ENCODE measurements at places on chromosomes 16 and 17.
A peak's percentile ranks its signal among the peaks of the same experiment; 100 is the strongest.

- DNase-seq = no peak
- peaks cover 8% of the 10 kb centered on the region for H3K36me3 ChIP-seq
- peak overlapping the region; percentile 88 for H3K27ac ChIP-seq
- H3K4me1 ChIP-seq = no peaks in the 10 kb centered on the region
- no peaks in the 10 kb centered on the region for H3K27me3 ChIP-seq
Observed at GRCh38 chr17:11996722-11997146, 541 bp downstream of the ZNF18 start.

GRCh38 chr16:27486344-27486743, 63.4 kb downstream of the GTF3C1 start:
- DNase-seq = no peak
- peaks cover 91% of the 10 kb centered on the region for H3K36me3 ChIP-seq

DNA sequence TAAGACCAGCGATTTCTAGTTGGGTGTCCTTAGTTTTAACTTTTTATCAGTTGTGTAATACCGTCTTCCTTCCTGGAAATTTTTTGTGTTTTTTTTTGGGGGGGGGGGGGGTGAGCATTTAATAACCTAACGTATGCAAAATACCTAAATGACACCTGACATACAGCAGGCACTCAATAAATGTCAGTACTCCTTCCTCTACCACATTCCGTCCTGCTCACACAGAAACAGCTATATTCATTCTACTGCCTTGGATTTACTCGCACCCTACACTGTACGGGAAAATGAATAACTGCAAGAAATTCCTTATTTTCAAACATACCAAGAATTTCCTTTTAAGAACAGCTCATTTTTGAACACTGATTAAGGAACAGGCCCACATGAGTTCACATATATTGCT, 5.3 kb downstream of the XYLT1 start:
- H3K36me3 ChIP-seq = no peaks in the 10 kb centered on the region
- H3K27ac ChIP-seq = no peak overlapping the region
- no peak for DNase-seq
- no peak overlapping the region for H3K4me3 ChIP-seq

- no peak for DNase-seq
- H3K4me1 ChIP-seq = no peaks in the 10 kb centered on the region
- H3K27me3 ChIP-seq = no peaks in the 10 kb centered on the region
- H3K36me3 ChIP-seq = no peaks in the 10 kb centered on the region
- H3K27ac ChIP-seq = no peak overlapping the region
Observed at GRCh38 chr16:73106329-73107034, 58.6 kb upstream of the ZFHX3 start.

DNA sequence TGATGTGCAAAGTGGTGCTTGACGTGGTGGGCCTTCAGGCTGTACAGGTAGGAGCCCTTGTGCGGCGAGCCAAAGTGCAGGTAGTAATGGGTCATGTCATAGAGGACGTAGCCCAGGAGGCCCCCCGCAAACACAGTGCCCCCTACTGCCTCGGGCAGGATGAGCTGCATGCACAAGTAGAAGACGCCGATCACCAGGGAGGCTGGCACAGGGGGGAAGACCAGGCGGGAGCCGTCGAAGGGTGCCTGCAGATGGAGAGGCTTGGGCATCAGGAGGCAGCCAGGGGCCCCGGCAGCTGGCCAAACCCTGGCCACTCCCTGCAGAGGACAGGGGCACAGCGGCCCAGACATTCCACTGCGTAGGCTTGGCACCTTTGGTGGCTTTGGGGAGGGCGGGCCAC, 15.7 kb upstream of the MLKL start:
- no peaks in the 10 kb centered on the region for H3K4me1 ChIP-seq
- no peaks in the 10 kb centered on the region for H3K36me3 ChIP-seq
- H3K27me3 ChIP-seq = no peaks in the 10 kb centered on the region
- DNase-seq = no peak
- H3K27ac ChIP-seq = no peak overlapping the region
- H3K4me3 ChIP-seq = no peak overlapping the region

- no peaks in the 10 kb centered on the region for H3K4me1 ChIP-seq
- peaks cover 37% of the 10 kb centered on the region for H3K36me3 ChIP-seq
- H3K27me3 ChIP-seq = no peaks in the 10 kb centered on the region
- DNase-seq = no peak
Observed at GRCh38 chr16:2275476-2276367, 7.8 kb upstream of the RNPS1 start.

DNA sequence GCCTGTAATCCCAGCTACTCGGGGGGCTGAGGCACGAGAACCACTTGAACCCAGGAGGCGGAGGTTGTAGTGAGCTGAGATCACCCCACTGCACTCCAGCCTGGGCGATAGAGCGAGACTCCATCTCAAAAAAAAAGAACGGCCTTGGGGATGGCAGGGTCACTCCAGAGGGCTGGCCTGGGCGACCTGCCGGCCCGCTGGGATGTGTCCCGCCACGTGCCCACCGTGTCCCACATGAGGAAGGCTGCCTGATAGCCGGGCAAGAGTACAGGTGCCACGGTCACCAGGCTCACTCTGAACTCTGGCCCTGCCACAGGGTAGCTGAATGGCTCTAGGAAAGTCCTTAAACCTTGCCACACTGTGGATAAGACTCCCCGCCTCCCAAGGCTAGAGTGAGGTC, 67.5 kb downstream of the COG7 start:
- H3K27me3 ChIP-seq = no peaks in the 10 kb centered on the region
- H3K36me3 ChIP-seq = peaks cover 7% of the 10 kb centered on the region
- no peak overlapping the region for H3K27ac ChIP-seq
- no peaks in the 10 kb centered on the region for H3K4me1 ChIP-seq
- DNase-seq = no peak

DNA sequence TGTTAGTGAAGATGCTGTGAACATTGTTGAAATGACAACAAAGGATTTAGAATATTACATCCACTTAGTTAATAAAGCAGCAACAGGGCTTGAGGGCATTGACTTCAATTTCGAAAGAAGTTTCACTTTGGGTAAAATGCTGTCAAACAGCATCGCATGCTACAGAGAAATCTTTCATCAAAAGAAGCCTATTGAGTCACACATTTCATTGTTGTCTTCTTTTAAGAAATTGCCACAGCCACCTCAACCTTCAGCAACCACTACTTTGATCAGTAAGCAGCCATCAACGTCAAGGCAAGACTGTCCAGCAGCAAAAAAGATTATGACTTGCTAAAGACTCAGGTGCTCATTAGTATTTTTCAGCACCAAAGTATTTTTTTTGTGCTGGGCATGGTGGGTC, 13.2 kb upstream of the MAP2K6 start:
- no peak overlapping the region for H3K4me3 ChIP-seq
- DNase-seq = no peak
- no peaks in the 10 kb centered on the region for H3K36me3 ChIP-seq
- no peaks in the 10 kb centered on the region for H3K27me3 ChIP-seq
- H3K4me1 ChIP-seq = no peaks in the 10 kb centered on the region

GRCh38 chr16:14302399-14303181, 231.5 kb downstream of the MRTFB start:
- peak overlapping the region; percentile 81 for H3K27ac ChIP-seq
- DNase-seq = no peak
- peak overlapping the region; percentile 97 for H3K4me3 ChIP-seq

- no peak for DNase-seq
- no peaks in the 10 kb centered on the region for H3K36me3 ChIP-seq
- no peak overlapping the region for H3K27ac ChIP-seq
- no peaks in the 10 kb centered on the region for H3K4me1 ChIP-seq
- no peaks in the 10 kb centered on the region for H3K27me3 ChIP-seq
Observed at GRCh38 chr17:79461041-79461440, 149.8 kb downstream of the RBFOX3 start.

- peaks cover 9% of the 10 kb centered on the region for H3K36me3 ChIP-seq
- H3K27ac ChIP-seq = no peak overlapping the region
- no peak overlapping the region for H3K4me3 ChIP-seq
Observed at GRCh38 chr17:60231234-60231633, 81.5 kb downstream of the CA4 start.

- H3K36me3 ChIP-seq = no peaks in the 10 kb centered on the region
- peak overlapping the region; percentile 73 for H3K4me3 ChIP-seq
- no peaks in the 10 kb centered on the region for H3K27me3 ChIP-seq
- peak; percentile 76 for DNase-seq
Observed at GRCh38 chr17:60601447-60602384, 1.7 kb downstream of the PPM1D start.

GRCh38 chr16:12340151-12340733, 363.7 kb downstream of the SNX29 start:
- H3K27me3 ChIP-seq = no peaks in the 10 kb centered on the region
- peaks cover 5% of the 10 kb centered on the region for H3K4me1 ChIP-seq
- DNase-seq = no peak
- H3K4me3 ChIP-seq = no peak overlapping the region
- no peaks in the 10 kb centered on the region for H3K36me3 ChIP-seq

DNA sequence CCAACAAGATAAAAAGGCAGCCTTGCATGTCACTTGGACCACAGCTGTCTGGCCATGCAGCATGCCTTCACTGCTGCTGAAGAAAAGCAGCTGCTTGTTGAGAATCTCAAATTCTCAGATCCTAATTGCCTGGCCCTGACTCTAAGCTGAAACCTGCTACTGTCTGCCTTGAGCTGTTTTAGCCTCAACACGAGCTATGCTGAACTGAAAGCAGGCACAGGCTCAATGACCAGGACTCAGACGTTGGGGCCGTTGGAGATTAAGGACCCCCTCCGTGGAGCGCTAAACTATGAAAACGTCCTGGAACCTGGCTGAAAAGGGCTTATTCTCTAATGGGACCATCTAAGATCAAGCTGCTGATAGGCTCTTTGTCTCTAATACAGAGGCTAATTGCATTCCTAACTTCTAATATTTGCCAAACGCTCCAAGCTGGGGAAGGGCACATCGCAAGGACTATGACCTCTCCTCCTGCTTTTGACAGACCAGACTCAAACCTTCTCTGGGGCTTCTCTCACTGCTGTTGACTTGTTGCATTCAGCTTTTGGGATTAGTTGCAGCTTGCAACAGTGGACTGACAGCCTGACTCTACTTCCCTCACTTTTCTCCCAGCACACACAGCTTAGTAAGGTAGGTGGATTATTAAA, 4.6 kb upstream of the PLK1 start:
- peaks cover 41% of the 10 kb centered on the region for H3K36me3 ChIP-seq
- H3K27ac ChIP-seq = no peak overlapping the region
- DNase-seq = no peak

- no peak overlapping the region for H3K27ac ChIP-seq
- no peak overlapping the region for H3K4me3 ChIP-seq
- DNase-seq = no peak
- no peaks in the 10 kb centered on the region for H3K27me3 ChIP-seq
- H3K36me3 ChIP-seq = no peaks in the 10 kb centered on the region
- no peaks in the 10 kb centered on the region for H3K4me1 ChIP-seq
Observed at GRCh38 chr17:5980941-5981340, 89.2 kb upstream of the WSCD1 start.

DNA sequence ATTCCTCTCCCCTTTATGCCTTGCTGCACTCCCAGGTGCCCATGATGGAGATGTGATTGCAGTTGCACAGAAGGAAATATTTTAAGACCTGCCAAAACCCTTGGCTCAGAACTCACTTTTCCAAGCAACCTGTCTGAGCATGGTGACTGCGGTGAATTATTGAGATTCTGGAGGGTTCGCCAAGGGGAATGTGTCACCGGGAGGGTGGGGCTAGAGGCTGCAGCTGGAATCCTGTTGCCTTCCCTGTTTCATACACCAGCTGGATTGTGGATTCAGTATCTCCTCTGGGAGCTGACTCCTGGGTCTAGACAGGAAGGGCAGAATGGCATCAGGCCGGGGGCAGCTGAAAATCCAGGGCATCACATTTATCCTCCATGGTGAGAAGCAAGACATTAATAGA, 527.2 kb downstream of the TMEM114 start:
- no peak for DNase-seq
- H3K4me3 ChIP-seq = no peak overlapping the region
- no peak overlapping the region for H3K27ac ChIP-seq
- no peaks in the 10 kb centered on the region for H3K36me3 ChIP-seq
- H3K4me1 ChIP-seq = no peaks in the 10 kb centered on the region
- no peaks in the 10 kb centered on the region for H3K27me3 ChIP-seq

DNA sequence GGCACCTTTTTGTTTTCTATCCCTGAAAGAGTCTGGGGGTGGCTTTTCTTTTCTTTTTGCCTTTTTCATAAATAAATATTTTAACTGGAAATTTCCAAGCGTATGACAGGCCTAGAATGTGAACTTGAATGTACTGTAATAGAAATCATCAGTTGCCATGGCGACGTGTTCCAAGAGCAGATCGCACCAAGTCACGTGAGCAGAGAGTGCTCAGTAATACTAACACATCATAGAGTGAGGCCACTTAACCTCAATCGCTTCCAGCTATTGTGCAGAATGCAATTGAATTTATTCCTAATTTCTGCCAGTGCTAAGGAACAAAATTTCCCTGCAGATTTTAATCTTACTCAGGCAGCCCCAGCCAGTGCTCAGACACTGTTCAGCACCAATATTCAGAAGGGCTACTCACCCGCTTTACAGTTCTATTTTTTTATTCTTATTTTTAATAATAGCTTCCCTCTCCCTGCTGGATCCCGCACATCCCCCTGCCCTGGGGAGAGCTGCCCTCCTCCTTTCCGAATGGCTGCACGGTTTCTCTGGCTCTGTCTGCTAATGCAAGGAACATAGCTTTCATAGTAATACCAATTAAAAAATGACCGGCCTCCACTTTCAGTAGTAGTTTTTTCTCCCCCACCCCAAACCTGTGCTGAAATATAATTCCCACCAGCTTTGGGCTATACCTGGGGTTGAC, 26.2 kb upstream of the PMFBP1 start:
- no peaks in the 10 kb centered on the region for H3K27me3 ChIP-seq
- H3K27ac ChIP-seq = no peak overlapping the region
- no peaks in the 10 kb centered on the region for H3K4me1 ChIP-seq
- H3K36me3 ChIP-seq = no peaks in the 10 kb centered on the region

DNA sequence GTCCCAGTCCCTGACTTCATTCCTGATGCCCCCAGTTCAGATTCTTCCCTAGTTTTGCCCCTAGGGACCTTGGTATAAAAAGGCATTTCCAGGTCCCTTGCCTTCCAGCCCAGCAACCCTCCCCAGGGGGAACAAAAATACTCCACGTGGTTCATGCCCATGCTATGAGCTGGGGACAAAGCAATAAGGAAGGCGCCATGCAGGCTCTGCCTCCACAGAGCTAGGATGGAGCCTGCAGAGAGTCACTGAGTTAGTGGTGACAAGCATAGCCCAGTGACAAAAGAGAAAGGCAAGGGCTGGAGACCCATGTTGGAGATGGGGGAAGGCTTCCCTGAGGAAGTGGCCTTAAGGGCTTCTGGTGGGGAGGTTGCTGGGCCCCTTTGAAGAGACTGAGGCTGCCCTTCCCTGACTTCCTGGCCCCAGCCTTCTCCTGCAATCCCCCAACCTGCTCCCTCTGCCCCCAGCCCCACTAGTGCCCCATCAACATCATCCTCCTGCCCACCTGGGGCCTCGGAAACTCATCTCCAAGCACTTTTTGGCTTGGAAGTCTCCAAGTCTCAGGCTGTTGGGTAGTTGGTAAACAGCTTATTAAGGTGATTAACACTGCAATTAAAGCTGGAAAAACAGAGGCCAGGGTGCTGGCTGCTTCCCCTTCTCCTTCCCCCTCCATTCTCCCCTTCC, 9.6 kb downstream of the DLX3 start:
- DNase-seq = no peak
- H3K27ac ChIP-seq = no peak overlapping the region
- no peak overlapping the region for H3K4me3 ChIP-seq
- peaks cover 4% of the 10 kb centered on the region for H3K4me1 ChIP-seq

GRCh38 chr16:47970291-47970931, 185.4 kb downstream of the ABCC12 start:
- no peaks in the 10 kb centered on the region for H3K4me1 ChIP-seq
- H3K36me3 ChIP-seq = no peaks in the 10 kb centered on the region
- DNase-seq = no peak
- H3K27ac ChIP-seq = no peak overlapping the region
- H3K27me3 ChIP-seq = no peaks in the 10 kb centered on the region
- no peak overlapping the region for H3K4me3 ChIP-seq

- no peaks in the 10 kb centered on the region for H3K27me3 ChIP-seq
- DNase-seq = no peak
- H3K4me1 ChIP-seq = no peaks in the 10 kb centered on the region
- H3K36me3 ChIP-seq = no peaks in the 10 kb centered on the region
- no peak overlapping the region for H3K27ac ChIP-seq
Observed at GRCh38 chr16:1057252-1057932, 15.2 kb upstream of the SSTR5 start.
